NCI-H226 (cell line): ENCODE measurements at places on chromosomes 7 and 10.

DNA sequence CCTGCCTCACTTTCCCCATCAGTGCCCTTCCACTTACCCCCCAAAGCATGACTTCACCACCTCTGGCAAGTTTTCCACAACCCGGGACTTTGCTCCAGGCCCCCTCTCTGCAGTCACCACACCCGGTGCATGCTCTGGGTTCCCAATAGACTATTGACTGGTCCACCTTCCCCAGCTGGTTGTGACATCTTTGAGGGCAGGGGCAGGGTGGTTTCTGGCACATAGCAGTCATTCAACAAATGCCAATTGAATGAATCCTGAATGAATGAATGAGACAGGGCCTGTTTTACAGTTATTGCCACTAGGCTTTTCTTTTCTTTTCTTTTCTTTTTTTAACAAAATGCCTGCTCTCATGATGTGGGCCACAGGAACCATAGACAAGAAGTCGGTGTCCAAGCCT lies 28.8 kb upstream of the DOCK1 start:
- DNase-seq = no peak

- no peak for DNase-seq
These were observed 81.9 kb downstream of the NUDCD3 start for GRCh38 chr7:44408596-44408995.

DNA sequence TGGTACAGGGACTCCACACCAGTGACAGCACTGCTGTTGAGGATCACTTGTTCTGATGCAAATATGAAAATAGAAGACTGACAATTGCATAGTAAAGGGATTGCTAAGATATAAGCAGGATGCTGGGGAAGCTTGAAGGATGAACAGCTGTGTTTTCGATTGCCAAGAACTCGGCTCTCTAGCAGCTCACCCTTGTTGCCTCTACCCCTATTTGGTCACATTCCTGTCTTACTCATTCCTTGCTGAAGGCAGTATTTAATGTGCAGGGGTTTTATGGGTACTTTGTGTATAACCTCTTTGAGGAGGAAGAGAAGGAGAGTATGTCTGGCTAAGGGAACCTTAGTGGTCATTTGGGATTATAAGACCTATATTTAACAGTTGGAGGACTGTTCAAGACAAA lies 218.8 kb downstream of the AUTS2 start:
- DNase-seq = no peak

DNA sequence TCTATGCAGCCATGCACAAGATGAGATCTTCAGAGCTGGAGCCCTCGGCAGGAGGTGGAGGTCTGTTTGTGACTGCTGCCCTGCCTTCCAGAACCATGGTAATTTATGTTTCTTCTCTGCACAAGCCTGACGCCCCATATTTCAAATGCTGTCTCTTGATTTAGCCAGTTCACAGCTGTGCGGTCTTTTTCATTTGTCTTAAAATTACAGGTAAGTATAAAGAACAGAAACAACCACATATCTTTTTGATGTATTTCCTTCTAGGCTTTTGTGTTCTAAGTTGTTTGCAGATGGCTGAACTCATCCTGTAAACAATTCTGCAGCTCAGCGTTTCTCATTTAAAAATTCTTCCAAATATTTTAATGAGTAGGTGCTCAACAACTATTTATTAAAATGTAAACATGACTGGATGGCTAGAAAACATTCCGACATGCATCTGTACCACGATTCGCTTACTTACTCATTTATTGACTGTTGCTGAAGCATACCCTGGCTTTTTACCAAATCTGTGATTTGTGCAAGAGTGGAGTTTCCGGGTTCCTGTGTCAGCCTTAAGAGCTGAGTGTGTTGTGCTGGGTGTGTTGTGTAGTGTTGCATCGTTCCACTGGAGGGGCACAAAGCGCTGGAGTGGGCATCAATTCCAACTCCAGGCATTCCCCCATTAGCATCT lies 58.9 kb downstream of the PIP4K2A start:
- no peak for DNase-seq

- DNase-seq = peak; percentile 1
These were observed 103.6 kb downstream of the MKLN1 start for GRCh38 chr7:131431289-131431688.

DNA sequence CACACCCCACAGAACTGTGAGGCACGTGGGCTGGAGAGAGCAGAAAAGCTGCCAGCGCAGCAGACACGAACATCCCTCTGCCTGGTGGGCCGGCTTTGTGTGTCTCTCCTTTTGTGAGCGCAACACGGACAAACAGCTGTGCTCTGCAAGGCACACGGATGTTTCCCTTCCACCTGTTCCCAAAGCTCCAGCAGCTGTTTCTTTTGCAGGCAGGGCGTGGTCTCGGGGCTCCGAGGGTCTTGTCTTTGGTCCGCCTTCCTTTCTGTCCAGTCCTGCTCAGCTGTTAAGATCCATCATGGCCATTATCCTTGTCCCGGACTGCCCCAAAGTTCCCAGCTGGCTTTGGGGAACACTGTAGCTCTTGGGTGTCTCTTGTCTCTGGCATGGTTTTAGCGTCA lies 32.7 kb upstream of the SH2B2 start:
- DNase-seq = no peak

- no peak for DNase-seq
These were observed 4.2 kb downstream of the CPVL start for GRCh38 chr7:29142021-29142727.

GRCh38 chr7:100091411-100092181 lies 2.8 kb downstream of the COPS6 start:
- DNase-seq = no peak

GRCh38 chr7:117809958-117810357 lies 63.3 kb downstream of the CTTNBP2 start:
- DNase-seq = no peak

- DNase-seq = no peak
These were observed 16.7 kb upstream of the MGAM2 start for GRCh38 chr7:142094861-142095260.

- DNase-seq = no peak
These were observed 689.0 kb downstream of the REEP3 start for GRCh38 chr10:64210211-64210610.

GRCh38 chr7:135181261-135181928 lies 10.9 kb upstream of the CYREN start:
- no peak for DNase-seq

DNA sequence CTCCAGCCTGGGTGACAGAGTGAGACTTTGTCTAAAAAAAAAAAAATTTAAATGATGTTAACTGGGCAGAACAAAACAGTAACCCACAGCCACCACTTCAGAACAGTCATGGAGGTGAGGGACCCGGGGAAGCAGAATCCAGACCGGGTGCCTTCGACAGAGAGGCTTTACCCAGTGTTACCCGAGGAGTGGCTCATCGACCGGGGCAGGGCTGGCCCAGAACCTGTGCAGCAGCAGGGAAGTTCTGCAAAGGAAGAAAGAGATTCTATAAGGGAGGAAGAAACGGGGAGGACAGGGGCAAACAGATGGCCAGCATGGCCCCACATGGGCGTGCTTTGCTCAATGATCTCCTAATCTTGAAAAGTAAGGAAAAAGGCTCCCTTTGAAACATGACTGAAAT lies 26.0 kb upstream of the UBE3C start:
- no peak for DNase-seq

DNA sequence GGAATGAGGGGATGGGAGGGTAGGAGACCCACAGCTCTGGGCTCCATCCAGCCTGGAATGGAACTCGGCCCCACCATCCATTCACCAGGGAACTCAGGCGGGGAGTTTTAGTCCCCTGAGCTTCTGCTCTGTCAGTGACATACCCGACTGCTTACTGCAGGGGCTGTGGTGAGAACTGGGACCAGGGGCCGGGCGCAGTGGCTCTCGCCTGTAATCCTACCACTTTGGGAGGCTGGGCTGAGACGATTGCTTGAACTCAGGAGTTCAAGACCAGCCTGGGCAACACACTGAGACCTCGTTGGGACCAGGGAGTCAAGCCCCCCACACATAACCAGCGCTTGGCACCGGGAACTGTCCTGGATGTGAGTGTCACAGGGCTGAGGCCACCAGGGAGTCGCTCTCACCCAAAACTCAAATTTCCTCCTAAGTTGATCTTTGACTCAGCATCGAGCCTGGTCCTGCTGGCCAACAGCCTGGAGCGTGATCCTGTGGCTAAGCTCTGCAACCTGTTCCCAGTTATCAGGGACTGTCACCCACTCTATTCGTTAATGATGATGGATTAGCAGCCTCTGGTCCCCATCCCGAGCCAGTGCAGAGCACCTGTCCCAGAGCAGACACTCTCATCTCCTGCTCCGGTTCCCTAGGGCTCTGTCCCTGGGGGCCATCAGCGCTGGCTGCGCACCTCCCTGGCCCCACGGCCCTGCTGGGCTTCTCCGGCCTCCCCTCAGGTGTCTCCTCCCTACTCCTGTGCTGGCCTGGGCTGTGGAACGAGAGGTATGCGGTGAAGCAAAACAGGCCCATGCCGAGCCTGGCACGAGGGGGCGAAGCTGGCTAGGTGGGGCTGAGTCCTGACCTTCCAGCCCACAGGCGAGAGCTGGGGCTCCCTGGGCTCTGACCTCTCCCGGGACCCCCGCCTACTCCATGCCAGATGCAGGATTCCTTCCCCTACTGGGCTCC lies 902 bp upstream of the CLDN15 start:
- peak; percentile 97 for DNase-seq

GRCh38 chr10:86023336-86023735 lies 343.3 kb downstream of the GRID1 start:
- no peak for DNase-seq

- no peak for DNase-seq
These were observed 122.9 kb upstream of the MYO3A start for GRCh38 chr10:25811052-25811685.

- no peak for DNase-seq
These were observed 218.2 kb downstream of the ARL4A start for GRCh38 chr7:12905671-12906070.

DNA sequence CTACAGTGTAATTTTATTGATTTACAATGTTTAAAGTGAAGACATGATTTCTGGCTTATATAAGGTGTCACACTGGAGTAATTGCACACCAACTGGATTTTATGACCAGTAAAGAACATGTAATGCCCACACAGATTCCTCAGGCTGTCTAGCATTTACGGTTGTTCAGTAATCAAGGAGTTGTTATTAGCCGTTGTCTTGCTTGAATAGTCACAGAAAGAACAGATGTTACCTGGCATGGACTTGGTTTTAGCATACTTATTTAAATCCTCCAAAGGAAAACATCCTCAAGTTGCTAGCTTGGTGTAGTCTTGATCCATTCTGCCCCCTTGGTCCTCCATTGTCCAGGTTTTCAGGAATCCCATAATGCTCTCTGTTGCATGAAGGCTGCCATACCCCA lies 65.8 kb downstream of the POU6F2 start:
- no peak for DNase-seq

DNA sequence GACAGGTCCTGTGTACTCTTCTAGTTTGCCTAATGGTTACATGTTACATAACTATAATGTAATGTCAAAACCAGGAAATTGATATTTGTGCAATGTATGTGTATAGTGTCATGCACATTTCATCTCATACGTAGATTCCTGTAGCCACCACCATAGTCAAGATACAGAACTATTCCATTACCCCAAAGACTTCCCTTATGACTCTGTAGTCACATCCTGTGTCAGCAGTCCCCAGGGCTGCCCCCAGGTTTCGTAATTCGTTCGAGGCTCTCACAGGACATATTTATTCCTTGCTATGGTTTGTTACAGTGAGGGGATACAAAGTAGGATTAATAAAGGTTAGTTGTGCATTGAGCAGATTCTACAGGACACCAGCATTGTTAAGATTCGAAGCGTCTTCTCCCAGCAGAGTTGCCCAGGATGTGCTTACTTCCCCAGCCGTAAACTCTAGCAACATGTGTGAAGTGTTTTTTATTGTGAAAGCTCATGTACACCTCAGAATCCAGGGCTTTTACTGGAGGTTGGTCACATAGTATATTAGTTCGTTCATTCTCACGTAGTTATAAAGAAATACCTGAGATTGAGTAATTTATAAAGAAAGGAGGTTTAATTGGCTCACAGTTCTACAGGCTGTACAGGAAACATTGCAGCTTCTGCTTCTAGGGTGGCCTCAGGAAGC lies 18.6 kb downstream of the RABGEF1 start:
- DNase-seq = no peak

- DNase-seq = no peak
These were observed 28.8 kb downstream of the SAMD8 start for GRCh38 chr10:75140246-75140645.

DNA sequence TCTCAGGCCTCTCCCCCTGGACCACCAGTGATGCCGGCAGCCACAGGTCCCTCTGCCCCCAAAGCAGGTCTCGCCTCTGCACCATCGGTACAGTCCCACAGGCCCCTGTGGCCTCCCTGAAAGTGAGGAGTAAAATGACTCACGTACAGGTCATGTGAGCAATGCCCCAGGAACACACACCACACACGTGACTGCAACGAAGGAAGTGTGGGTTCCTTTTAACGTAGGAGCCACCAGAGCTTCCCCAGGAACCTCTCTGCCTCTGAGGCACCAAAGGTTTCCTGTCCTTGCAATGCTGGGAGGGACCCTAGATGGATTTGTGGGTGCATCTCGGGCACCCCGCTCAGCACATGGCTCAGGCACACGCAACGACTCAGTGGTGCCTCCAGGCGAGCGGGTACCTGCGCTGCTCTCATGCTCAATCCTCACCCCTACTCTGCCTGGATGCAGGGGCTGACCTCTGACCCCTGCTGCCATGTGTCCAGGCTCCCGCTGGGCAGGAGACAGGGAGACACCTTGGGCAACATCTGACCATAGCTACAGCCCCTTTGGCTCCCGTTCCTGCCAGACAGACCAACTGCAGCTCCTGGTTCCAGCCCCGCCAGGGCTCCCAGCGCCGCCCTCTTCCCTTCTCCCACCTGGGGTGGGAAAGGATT lies 120.7 kb downstream of the PRKAG2 start:
- peak; percentile 53 for DNase-seq

GRCh38 chr7:38731215-38731614 lies 100.0 kb upstream of the AMPH start:
- DNase-seq = peak; percentile 19

DNA sequence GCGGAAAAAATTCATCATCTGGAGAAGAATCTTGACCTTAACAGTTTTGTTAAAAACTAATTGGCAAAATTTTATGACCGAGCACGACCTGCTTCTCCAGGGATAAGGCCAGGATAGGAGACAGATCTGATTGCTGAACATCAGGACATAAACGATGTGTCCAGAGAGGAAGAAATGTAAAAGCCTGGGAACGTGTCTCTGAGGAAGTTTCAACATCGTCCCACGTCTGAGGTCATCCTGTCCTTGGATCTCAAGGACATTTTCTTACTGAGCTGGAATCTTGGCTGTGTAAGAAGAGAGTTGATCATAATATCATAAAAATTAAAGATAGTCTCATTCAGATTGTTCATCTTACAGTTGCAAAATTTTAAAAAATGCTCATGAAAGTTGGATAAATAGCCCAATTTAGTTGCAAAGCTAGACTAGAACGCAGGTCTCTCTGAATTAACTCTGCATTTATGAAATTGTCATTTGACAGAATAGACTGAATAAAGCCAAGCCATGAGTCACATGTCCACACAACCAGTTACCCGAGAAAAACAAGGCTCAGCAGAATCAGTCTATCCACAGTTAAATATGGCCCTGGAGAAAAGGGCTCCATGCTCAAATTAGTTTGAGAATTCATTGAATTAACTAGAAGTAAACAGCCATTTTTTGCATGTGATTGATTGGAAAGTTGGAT lies 120.0 kb upstream of the EGFR start:
- no peak for DNase-seq
